AG08396 (cell line): ENCODE measurements at places on chromosomes 7 and 10.

- no peak for DNase-seq
Observed at GRCh38 chr10:110841767-110842267, 29.9 kb upstream of the PDCD4 start.

- DNase-seq: no peak
Observed at GRCh38 chr7:47420122-47420780, 161.7 kb downstream of the TNS3 start.

- DNase-seq: no peak
Observed at GRCh38 chr7:27297356-27297755, 54.8 kb downstream of the EVX1 start.

- DNase-seq: no peak
Observed at GRCh38 chr7:88057655-88058054, 123.6 kb downstream of the ADAM22 start.

GRCh38 chr7:114639451-114639850 is 224.8 kb downstream of the FOXP2 start:
- no peak for DNase-seq

DNA sequence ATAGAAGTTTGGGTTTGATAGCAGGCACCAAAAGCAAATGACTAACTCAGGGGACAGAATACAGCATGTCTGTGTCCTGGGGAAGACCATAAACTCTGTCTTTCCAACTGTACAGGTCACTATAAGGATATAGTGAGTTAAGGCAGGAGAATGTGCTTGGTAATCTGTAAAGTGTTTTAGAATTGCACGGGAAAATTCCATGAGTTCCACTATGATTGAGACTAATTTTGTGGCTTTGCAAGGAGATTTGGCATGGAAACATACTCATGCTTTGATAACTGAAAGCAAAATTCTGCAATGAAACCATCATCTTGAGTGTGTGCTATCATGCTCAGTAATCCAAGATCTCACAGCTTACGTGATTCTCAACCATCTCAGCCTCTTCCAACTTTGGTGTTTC is 152.6 kb downstream of the PKD1L1 start:
- DNase-seq: peak; percentile 58

DNA sequence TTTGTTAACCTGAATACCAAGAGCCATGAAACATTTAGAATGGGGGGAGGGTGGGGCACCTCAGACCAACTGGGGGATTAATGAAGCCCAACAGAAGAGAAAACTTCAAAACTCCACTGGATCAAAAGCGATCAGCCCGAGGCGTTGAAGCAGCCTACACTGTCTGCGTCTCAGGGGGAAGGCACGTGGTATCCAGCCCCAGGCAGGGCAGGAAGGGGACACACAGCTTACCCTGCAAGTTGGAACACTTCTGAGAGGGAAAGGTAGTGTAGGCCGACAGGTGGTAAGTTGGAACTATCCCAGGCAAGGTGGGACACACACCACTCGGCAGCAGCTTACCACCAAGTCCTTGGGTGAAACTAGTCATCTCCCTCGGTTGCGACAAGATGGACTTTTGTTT is 102.9 kb downstream of the TAX1BP1 start:
- DNase-seq: no peak

GRCh38 chr7:96921771-96922170 is 83.6 kb upstream of the DLX6 start:
- DNase-seq: no peak

DNA sequence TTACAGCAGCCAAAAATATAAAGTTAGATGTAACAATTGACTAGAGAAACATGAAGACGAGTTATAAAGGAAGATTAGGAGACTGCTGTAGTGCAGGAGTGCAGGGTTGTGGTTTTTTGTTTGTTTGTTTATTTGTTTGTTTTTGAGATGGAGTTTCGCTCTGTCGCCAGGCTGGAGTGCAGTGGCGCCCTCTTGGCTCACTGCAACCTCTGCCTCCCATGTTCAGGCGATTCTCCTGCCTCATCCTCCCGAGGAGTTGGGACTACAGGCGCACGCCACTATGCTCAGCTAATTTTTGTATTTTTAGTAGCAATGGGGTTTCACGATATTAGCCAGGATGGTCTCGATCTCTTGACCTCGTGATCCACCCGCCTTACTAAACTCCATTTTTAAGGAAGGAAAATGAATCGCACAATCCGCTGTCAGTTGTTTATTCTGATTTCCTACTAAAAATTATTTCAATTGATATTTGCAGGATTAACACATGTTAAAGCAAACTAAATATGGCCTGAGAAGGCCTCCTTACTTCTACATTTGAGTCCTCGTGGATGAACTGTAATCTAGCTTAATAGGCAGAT is 233.3 kb downstream of the NSUN6 start:
- DNase-seq: no peak
